ENCODE measurements at places on chromosomes 7 and 10. TPM values are rescaled to one million over a fixed set of nuclear protein-coding genes. Genes with fewer than 3 reads are reported as not detected.

NCF1 gene
- polyA plus RNA-seq, result 3.2 TPM

GIMAP2 gene
- polyA plus RNA-seq, result 5.3 TPM

RAPGEF5 gene
- polyA plus RNA-seq, result 8.6 TPM

CFTR gene
- polyA plus RNA-seq, result 1.7 TPM

KIAA1217 gene
- 6.2 TPM for polyA plus RNA-seq

TFEC gene
- polyA plus RNA-seq, result 0.25 TPM

ANKRD30A gene
- polyA plus RNA-seq, result not detected

GATA3 gene
- 0.46 TPM for polyA plus RNA-seq

FRMPD2 gene
- polyA plus RNA-seq, result not detected

MINDY4 gene
- 1.6 TPM for polyA plus RNA-seq

FEZF1 gene
- not detected for polyA plus RNA-seq

THNSL1 gene
- 1.2 TPM for polyA plus RNA-seq

FAM200A gene
- polyA plus RNA-seq, result 4.2 TPM

CAV1 gene
- 73.2 TPM for polyA plus RNA-seq

LRCH4 gene
- 23.5 TPM for polyA plus RNA-seq

PRKG1 gene
- 7.9 TPM for polyA plus RNA-seq

PPRC1 gene
- polyA plus RNA-seq, result 13.0 TPM

ARHGEF35 gene
- polyA plus RNA-seq, result 11.8 TPM

ZNF479 gene
- not detected for polyA plus RNA-seq

OR2A1 gene
- polyA plus RNA-seq, result not detected

RUFY2 gene
- 5.4 TPM for polyA plus RNA-seq

INHBA gene
- polyA plus RNA-seq, result 0.85 TPM

ACTR3C gene
- 3.1 TPM for polyA plus RNA-seq

CCDC136 gene
- 2.7 TPM for polyA plus RNA-seq

ATOH7 gene
- polyA plus RNA-seq, result not detected

GRID1 gene
- polyA plus RNA-seq, result 0.63 TPM

LRRC4 gene
- polyA plus RNA-seq, result 0.46 TPM

MYH16 gene
- polyA plus RNA-seq, result not detected

LOXL4 gene
- polyA plus RNA-seq, result 1.4 TPM

BAMBI gene
- polyA plus RNA-seq, result 1.5 TPM

ZNF862 gene
- 2.6 TPM for polyA plus RNA-seq

ADCYAP1R1 gene
- 0.31 TPM for polyA plus RNA-seq

LGI1 gene
- 0.63 TPM for polyA plus RNA-seq

NYAP1 gene
- polyA plus RNA-seq, result 0.48 TPM

CTAGE8 gene
- 0.68 TPM for polyA plus RNA-seq

VWDE gene
- polyA plus RNA-seq, result not detected

HOXA2 gene
- 1.2 TPM for polyA plus RNA-seq

FAM171A1 gene
- 5.0 TPM for polyA plus RNA-seq

LRRD1 gene
- not detected for polyA plus RNA-seq

SLC26A4 gene
- 0.28 TPM for polyA plus RNA-seq

ANTXRL gene
- not detected for polyA plus RNA-seq

SH2D4B gene
- polyA plus RNA-seq, result not detected

HOXA11 gene
- polyA plus RNA-seq, result not detected

RRP12 gene
- 16.8 TPM for polyA plus RNA-seq

TMEM184A gene
- polyA plus RNA-seq, result 36.8 TPM

SBDS gene
- 105 TPM for polyA plus RNA-seq

MUC3A gene
- polyA plus RNA-seq, result 0.76 TPM

MARCHF5 gene
- polyA plus RNA-seq, result 16.4 TPM

CNPY1 gene
- not detected for polyA plus RNA-seq

Measured in stomach (tissue), 19 donors.